Fibroblast of mammary gland (primary cell): ENCODE measurements at places on chromosomes 6 and 20.

DNA sequence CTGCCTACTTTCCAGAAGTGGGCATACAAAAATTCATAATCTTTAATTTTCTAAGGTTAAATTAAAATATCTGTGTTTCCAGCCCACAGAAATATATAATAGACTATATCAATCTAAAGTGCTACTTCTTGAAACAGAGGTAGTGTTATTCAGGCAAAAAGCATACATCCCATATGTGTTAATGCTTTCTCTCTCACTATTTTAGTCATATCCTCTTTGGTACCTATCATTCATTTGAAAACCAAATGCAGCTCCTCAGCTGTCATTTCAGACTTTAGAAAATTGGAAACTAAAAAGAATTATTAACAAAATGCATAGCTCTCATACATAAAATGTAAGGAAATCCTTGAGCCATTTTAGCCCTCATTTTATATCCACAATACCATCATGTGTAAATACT is 925 bp downstream of the FHL5 start:
- no peak for DNase-seq

DNA sequence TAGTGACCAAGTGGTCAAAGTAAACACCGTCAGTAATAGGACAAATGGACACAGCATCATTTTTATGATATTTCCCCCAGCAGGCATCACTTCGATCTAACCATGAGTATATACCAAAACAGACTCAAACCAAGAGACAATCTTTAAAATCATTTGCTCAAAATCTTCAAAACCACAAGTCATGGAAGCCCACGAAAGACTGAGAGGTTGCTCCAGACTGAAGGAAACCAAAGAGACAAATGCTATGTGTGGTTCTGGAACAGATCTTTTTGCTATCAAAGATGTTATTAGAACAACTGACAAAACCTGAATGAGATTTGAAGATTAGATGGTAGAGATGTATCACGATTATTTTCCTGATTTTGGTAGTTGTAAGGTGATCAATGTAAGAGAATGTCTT is 197.7 kb downstream of the TBXT start:
- no peak for DNase-seq

DNA sequence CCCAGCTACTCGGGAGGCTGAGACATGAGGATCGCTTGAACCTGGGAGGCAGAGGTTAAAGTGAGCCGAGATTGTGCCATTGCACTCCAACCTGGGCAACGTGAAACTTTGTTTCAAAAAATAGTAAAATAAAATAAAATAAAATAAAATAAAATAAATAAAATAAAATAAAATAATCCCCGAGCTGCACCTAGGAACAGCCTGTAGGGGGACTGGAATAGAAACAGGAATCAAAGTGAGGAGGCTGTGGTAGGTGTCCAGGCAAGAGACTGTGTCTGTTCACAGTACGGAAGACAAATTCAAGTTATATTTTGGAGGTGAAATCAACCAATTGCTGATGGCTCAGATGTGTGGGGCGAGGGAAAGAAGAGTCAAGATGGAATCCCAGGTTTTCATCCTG is 86.2 kb downstream of the KCNB1 start:
- DNase-seq, result no peak

DNA sequence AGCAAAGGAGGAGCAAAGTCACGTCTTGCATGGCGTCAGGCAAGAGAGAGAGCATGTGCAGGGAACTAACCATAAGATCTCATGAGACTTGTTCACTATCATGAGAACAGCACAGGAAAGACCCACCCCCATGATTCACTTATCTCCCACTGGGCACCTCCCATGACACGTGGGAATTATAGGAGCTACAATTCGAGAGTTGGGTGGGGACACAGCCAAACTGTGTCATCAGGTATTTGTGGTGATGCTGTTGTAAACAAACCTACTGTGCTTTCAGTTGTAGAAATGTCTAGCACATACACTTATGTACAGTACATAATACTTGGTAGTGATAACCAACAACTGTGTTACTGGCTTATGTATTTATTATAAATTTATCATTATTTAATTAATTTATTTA is 128.3 kb downstream of the UTRN start:
- DNase-seq, result peak; percentile 77

DNA sequence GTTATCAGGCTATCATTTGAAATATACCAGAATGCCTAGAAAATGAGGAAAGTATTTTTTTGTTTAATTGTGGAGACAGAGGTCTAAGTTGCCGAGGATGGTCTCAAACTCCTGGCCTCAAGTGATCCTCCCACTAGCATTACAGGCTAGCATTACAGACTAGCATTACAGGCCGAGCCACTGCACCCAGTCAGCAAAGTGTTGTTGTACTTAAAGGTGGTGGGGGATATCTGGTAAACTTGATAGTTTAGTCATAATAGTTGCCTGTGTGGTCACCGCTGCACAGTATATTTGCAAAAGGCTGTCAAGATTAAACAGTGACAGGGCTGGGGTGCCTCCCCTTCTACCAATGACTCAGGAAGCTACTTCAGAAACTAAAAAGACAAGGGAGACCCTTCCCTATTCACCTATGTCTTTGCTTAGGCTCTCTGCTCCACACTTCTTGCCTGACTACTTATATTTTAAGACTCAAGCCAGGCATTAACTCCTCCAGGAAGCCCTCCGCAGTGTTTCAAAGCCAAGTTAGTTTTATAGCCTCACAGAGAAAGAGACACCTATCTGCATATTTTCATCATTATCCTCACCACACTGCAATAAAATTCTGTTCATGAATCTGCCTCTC is 3.1 kb upstream of the AKIRIN2 start:
- no peak for DNase-seq

GRCh38 chr6:11185204-11185842 is 47.1 kb downstream of the NEDD9 start:
- DNase-seq, result no peak

DNA sequence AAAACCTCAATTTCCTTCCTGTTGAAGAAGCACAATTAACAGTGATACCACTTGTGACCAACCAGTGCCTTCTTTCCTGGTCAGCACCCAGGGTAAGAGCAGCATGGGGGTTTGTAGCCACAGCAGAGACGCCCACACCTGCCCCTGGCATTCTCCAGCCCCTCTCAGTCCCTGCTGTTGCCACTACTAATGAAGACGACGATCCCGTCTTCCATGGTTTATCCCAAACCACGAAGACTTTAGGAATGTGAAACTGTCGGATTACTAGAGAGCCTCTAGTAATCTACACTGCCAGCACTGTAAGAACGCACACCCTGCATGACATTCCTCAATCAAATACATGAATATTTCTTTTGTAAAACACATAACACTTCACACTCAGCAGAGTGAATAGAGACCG is 60.0 kb downstream of the GINS1 start:
- no peak for DNase-seq

GRCh38 chr20:41958391-41958790 is 340.2 kb upstream of the CHD6 start:
- no peak for DNase-seq
